ENCODE measurements at places on chromosomes 4 and X.
A peak's percentile ranks its signal among the peaks of the same experiment; 100 is the strongest.

GRCh38 chrX:74160358-74160757, 143.6 kb upstream of the ZCCHC13 start:
- DNase-seq: no peak

- peak; percentile 11 for DNase-seq
These were observed 82.8 kb downstream of the NAT8L start for GRCh38 chr4:2141762-2142451.

DNA sequence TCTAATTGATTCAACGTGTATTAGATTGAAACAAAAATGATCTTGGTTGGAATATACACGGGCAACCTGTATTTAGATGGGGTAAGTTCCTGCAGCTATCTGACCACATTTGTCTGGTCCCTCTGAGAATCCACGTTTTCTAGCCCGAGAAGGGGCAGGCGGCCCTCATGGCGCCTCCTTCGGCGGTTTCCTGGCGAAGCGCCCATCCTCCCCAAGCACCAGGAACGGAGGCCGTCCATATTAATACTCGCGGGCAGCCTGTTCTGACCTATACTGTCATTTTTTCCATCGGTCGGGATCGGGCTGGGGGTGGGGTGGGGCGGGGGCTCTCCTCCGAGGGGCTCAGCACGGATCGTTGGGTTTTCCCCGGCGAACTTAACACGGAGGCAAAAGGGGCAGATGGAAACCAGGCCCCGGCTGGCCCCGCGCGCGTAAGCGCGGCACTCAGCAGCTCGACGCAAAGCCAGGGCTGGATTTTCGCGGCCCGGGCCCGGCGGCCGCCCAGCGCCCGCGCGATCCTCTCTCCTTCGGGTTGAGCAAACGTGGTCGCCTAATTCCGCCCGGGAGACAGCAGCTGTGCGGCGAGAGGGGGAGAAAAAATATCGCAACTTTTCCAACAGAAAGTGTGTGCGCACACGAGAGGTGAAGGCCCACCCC, 77.2 kb upstream of the BCOR start:
- DNase-seq: no peak

DNA sequence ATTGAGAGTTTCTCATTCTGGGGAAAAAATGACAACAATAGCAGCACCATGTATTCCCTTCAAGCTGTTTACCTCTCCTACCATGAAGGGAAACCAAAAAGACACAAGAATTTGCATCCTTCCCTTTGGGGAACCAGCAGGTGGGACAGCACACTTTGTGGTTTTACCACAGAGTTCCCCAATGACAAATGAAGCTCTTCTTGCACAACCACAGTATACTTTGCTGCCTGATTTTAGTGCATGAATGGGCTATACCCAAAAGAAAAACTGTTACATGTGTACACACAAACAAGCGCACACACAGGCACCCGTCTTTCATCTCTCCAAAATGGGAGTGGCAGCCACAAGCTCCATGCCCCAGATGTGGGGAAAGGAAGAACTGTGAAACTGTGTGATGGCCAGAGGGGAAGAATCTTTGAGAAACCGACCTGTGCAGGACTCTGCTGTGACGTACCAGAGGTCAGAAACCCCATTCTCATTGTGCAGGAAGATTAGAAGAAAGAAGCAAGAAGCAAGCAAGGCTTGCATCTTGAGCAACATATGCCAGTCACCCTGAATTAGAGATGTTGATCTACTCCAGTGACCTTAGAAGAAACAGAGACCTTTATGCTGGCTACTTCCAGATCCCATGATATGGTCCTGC, 2.7 kb upstream of the MAML3 start:
- DNase-seq: no peak

DNA sequence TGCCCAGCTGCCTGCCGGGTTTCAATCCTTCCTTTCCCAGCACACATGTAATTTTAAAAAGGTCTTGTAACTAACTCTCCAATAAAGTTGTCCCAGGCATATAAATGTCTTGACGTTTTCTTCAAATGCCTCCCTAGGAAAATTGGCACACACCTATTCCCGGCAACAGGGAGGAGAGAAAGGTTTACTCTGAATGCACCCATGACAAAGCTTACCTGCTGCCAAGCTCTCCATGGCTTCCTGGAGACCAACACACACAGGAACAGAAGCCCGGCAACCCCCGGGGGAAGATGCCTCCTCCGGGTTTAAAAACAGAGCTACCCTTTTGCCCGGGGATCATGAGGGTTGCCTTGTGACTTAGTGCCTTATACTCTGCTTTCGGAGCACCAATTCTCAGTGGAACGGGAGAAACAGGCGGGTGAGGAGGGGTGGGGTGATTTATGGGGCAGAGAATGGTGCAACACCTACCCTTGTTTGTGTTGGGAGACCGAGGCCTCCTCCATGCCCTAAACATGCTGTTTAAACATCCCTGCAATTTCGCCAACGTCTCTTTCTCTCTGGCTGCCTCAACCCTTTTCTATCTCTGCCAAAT, 4.8 kb upstream of the GYG2 start:
- DNase-seq: no peak

- peak; percentile 76 for DNase-seq
These were observed 21.3 kb downstream of the SPCS3 start for GRCh38 chr4:176340871-176341685.

- no peak for DNase-seq
These were observed 30.3 kb downstream of the SLC16A2 start for GRCh38 chrX:74451450-74452198.

DNA sequence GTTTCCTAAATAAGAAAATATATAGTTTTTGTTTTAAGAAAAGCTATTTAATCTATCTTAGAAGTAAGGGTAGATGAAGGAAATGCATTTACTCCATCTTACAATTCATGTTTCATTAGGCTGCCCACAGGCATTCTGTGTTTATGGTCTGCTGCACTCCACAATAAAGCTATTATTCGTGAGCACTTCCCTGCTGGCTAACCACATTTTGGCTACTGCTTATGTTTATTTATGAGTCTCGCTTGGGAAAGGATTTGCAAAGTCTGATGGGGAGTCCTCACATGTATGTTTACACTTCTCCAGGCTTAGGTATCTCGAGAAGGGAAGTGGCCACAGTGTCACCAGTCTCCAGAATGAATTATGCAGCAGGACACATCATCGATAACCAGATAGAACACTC, 260.8 kb upstream of the VCX start:
- no peak for DNase-seq

DNA sequence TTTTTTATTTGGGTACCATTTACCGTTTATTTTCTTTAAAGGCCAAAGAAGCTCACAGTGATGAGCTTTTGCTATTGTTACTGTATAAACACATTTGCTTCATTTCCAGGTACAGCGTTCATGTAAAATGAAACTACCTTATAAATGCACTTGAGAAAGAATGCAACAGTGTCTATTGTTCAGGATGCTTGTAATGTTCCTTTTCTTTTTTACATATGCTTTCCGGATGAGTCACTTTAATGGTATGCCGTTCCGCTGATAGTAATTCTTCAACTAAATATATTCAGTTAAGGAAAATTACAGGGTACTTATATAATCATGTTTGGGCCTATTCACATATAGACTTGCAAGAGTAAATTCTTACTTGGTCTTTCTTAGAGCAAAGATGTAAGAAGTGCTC, 354.9 kb downstream of the RPA4 start:
- no peak for DNase-seq

- peak; percentile 23 for DNase-seq
These were observed 41.3 kb upstream of the ASMTL start for GRCh38 chrX:1493877-1494510.

GRCh38 chr4:154642373-154643009, 30.0 kb upstream of the FGG start:
- DNase-seq: no peak

DNA sequence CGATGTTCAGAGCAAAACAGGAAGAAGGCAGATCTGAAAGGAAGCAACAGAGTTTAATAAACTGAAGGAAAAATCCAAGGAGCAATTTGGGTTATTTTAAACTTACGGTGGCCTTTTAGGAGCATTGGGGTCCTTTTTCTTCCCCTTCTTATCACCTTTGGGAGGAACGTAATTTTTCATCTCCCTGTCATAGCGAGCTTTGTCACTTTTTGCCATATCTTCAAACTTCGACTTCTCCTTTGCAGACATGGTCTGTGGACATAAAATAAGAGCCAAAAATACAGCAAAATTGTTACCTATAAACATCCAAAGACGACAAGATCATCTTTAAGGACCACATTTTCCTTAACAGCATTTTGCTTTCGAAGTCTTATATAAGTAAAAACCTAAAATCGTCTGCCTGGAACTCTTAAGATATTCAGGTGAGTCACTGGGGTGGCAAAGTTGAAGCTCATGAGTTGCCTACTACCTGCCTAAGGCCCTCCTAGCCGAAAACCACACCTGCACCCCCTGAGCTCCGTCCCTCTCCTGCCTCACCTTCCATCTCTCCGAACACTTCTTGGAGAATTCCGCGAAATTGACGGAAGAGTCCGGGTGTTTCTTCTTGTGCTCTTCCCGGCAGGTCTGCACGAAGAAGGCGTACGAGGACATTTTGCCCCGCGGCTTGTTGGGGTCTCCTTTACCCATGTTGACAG, 1.0 kb downstream of the HMGB2 start:
- no peak for DNase-seq

- no peak for DNase-seq
These were observed 32.3 kb downstream of the SUPT20HL1 start for GRCh38 chrX:24392709-24393108.

- DNase-seq: no peak
These were observed 66.6 kb upstream of the SLIT2 start for GRCh38 chr4:20185103-20185502.

DNA sequence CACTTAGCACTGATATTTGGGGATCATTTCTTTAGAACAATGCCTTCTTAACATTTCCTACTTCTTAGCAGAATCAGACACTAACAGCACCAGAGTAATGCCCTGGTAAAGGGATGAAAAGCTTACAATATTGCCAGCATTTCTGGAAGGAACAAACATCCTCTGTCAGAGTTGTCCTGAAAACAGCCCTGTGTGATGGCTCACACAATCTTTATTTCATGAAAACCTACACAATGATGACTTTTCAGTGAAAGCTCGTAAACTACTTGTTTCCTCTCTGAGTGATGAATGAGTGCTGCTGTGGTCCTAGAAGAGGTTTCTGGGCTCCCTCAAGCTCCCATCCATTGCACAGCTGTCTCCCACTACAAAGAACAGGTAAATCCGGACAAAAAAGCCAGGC, 52.8 kb downstream of the GPC4 start:
- DNase-seq: no peak

GRCh38 chr4:8914461-8915171, 43.0 kb upstream of the HMX1 start:
- DNase-seq: no peak

- DNase-seq: no peak
These were observed 72.0 kb upstream of the HHIP start for GRCh38 chr4:144574000-144574399.

DNA sequence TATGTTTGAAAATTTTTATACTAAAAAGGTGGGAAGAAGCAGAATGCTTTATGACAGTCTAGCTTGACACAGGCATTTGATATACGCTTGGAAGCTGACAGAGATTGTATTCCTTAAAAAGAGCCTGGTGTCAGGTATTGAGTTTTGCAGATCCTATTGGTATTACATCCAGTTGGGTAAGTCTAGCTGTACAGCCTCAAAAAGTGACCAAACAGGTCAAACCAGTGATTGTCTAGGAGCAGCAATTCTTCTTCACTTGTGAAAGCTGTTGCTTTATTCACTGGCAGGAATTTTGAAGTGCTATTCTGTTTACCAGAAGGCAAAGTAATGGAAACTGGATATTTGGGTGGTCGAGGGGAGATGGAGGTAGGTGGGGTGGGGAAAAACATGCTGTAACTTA, 77.5 kb downstream of the UCHL1 start:
- no peak for DNase-seq

GRCh38 chr4:1685235-1686150, 1.4 kb upstream of the FAM53A start:
- no peak for DNase-seq

GRCh38 chrX:68146054-68146453, 287.2 kb downstream of the OPHN1 start:
- peak; percentile 28 for DNase-seq

DNA sequence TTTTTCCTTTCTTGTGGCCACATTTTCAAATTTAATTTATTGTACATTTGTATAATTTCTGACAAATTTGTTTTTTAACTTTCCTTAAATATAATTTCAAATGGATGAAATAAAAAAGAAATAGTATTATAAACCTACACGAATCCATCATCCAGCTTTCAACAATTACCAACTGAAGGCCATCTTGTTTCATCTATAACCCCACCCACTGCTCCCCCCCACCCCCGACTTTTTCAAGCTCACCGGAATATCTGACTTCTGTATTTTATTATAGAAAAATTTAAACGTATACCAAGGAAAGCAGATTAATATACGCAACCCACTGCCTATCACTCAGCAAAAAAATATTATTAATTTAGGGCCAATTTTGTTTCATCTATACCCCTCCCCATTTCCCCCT, 1.1 kb downstream of the MORF4L2 start:
- DNase-seq: no peak

- no peak for DNase-seq
These were observed 545 bp downstream of the DOCK11 start for GRCh38 chrX:118495958-118496762.

DNA sequence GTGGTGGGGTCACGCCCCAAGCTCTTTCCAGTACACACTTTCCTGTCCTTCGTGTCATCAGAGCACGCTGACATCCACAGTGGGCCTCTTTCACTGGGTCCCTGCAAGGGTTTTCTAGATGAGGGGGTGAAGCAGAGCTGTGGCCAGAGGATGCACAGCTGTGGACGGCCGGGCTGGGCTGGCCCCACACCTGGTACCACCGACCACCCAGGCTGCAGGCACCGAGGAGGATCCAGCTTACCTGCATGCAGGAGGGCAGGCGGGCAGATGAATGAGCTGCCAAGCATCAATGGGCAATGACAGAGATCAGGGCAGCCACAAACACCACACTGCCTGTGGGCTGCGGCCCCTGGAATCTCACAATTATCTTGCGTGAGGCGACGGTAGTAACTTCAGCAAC, 9.5 kb upstream of the GRPEL1 start:
- DNase-seq: no peak

DNA sequence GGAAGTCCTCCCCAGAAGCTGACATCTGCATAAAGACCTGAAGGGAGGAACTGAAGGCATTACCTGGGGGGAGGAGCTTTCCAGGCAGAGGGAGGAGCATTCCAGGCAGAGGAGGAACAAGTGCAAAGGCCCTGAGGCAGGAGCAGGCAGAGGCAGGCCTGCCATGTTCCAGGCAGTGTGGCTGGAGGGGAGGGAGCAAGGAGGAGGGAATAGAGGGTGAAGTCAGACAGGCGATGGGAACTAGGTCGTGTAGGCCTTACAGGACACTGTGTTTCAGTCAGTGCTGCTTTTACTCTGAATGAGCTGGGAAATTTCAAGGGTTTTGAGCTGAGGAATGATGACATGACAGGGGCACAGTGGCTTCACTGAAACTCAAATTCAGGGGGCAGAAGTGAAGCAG, 292.7 kb downstream of the BCOR start:
- DNase-seq: no peak

- no peak for DNase-seq
These were observed 20.2 kb downstream of the ZDHHC9 start for GRCh38 chrX:129823522-129823921.
